Melanocyte of skin (primary cell): ENCODE measurements at places on chromosomes 3 and 15. TPM values are rescaled to one million over a fixed set of nuclear protein-coding genes. Genes with fewer than 3 reads are reported as not detected.

Gene ECE2
- not detected in 2 replicates for total RNA-seq

Gene IL5RA
- 0.46 TPM in 1 of 2 replicates, not detected in the other for total RNA-seq

Gene GOLGA8J
- not detected in 2 replicates for total RNA-seq

Gene PLA2G4B
- 1.0 and 1.1 TPM in 2 replicates for total RNA-seq

Gene EPHB1
- 0.36 TPM in 1 of 2 replicates, not detected in the other for total RNA-seq

Gene ZNF385D
- under 0.01 TPM in 1 of 2 replicates, not detected in the other for total RNA-seq

Gene SIAH2
- 22.3 and 23.4 TPM in 2 replicates for total RNA-seq

Gene LRRC57
- 21.6 and 21.7 TPM in 2 replicates for total RNA-seq

Gene SEMA7A
- total RNA-seq, result 11.7 and 29.4 TPM in 2 replicates

Gene FAM131A
- total RNA-seq, result 14.8 and 15.7 TPM in 2 replicates
